SK-MEL-5 (cell line): ENCODE measurements at places on chromosomes 7 and 10.

- DNase-seq, result no peak
Measured at GRCh38 chr7:98816241-98816640, 53.6 kb downstream of the TMEM130 start.

- DNase-seq, result no peak
Measured at GRCh38 chr7:157021871-157022680, 11.6 kb upstream of the MNX1 start.

DNA sequence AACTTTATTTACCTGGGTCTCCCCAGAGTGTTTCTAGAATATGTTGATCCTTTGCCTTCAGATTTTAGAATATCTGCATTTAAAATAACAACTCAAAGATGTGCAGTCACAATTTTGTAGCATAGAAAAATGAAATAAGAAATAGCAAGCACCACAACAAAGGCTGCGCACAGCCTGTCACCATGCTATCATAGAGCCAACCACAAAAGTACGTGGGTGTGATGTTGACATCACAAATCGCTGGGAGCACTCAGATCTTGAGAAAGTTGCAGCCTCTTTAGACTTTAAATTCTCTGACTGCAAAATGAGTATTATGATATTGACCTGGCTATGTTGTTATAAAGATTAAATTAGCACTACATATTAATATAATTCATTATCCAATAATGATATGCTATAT lies 177.9 kb downstream of the TNS3 start:
- DNase-seq, result peak; percentile 42

DNA sequence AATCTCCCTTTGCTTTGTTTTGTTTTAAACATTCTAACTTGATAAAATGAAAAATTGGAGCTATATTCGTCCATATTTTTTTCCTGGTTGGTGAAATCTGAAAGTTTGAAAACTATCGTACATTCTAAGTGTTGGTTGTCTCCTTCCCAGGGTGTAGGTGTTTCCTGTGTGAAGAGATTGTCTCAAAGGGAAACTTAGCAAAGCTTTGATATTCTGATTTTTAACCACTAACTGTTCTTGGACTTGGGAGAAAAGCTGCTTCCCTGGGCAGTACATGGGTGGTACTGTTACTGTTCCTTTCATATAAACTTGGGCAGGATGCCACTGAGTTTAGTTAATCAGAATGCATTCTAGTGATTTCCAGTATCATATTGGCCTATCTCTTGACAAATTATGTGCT lies 253.5 kb upstream of the LRGUK start:
- DNase-seq, result no peak

- no peak for DNase-seq
Measured at GRCh38 chr10:50582766-50583762, 40.7 kb downstream of the SGMS1 start.

DNA sequence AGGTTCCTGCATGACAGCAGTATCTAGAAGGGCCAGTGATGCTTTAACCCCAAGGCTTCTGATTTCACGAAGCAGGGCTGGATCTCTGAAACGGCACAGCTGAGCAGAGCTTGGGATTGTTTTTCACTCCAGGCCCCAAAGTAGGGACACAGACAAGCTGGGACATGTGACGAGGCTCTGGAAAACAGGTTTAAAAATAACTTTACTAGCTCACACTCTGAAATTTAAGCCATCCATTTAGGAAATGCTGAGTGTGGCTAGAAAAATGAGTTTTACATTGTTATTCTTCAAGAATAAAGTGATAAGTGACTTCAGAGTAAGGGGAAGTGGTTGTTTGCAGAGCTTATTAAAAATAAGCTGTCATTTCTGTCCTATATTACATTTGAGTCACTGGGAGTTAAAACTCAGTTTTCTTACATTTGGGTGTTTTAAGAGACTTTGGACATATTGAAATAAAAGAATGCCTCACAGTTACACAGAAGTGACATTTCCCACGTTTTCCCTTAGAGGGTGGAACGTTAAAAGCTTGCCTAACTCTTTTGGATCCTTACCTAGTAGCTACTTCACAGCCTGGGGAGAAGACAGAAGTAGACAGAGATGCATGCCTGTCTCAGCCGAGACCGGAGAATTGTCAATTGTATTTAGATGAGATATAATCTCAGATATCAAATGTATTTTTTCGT lies 107.8 kb downstream of the GALNT17 start:
- no peak for DNase-seq

DNA sequence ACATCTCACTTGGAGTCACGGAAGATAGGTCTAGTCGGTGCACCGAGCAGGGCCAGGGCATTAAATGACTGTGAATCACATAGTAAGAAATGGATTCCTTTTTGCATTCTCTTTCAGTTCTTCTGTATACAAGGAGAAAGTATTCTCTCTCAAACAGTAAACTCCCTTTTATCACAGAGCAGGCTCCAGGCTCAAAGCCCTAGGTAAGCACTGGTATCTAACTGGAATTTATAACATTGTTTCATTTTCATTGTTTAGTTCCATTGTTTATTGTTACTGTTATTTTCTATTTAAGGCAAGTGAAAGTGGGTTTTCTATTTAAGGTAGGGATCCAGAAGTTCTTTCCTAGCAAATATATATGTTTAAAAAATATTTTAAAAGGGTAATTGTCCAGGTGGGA lies 44.1 kb upstream of the CDK1 start:
- DNase-seq, result no peak

DNA sequence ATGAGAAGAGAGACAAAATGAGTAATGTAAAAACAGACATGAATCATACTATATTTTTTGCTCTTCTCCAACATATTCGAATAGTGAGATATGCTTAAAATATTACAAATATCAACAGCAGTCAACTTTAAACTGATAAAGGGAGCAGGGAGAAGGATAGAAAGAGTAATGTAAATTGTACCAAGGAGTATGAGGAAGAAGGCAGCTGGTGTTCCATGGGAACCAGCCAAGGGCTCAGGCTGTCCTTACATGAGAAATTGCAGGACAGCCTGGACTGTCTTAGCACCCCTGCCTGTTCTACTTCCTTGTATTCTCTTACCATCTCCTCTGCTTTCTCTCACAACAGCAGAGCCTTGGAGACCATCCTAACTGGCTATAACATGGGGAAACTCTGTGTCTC lies 128.7 kb downstream of the TSPAN12 start:
- DNase-seq, result no peak

- DNase-seq, result no peak
Measured at GRCh38 chr10:19979628-19980027, 163.4 kb downstream of the PLXDC2 start.

- no peak for DNase-seq
Measured at GRCh38 chr7:131747658-131748232, 191.3 kb upstream of the PODXL start.

GRCh38 chr7:46524350-46524749 lies 603.3 kb upstream of the IGFBP3 start:
- no peak for DNase-seq

GRCh38 chr7:70696201-70696754 lies 435.7 kb upstream of the GALNT17 start:
- no peak for DNase-seq

DNA sequence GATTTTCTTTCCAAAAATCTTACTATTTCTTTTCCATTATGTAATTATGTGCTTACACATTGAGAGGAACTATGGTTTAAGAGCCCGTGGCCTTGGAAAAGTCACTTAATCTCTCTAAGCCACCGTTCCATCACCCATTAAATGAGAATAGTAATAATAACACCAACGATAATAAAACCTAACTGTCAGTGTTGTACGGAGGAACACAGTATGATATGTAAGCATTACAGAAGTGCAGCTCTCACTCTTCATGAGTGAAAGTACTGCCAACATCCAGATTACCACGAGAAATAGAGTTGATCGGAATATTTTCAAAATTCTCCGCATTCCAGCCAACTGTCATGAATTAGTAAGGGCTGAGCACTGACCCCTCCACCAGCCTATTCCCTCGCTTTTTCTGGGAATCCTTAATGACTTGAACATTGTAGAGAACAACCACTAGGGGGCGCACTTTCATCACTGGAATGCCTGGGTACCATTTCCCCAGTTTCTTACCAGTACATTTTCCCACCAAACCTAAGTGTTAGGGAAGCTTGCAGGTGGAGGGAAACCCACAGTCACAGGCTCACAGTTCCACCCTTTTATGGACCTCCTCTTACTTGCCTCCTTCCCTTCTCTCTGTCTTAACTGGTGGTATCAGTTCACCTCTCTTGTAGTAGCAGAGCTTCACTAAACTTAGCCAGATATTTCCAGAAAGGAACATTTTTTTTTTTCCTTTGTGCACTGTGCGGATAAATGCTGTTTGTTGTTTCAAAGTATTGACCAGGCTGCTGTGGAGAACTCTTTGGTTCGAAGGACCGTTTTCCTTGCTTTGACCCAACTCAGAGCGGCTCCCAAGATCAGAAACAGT lies 27.8 kb downstream of the NKX2-3 start:
- DNase-seq, result peak; percentile 75

- no peak for DNase-seq
Measured at GRCh38 chr10:38093816-38094157, 350 bp upstream of the ZNF37A start.

- peak; percentile 71 for DNase-seq
Measured at GRCh38 chr10:17075533-17076359, 53.9 kb downstream of the CUBN start.

DNA sequence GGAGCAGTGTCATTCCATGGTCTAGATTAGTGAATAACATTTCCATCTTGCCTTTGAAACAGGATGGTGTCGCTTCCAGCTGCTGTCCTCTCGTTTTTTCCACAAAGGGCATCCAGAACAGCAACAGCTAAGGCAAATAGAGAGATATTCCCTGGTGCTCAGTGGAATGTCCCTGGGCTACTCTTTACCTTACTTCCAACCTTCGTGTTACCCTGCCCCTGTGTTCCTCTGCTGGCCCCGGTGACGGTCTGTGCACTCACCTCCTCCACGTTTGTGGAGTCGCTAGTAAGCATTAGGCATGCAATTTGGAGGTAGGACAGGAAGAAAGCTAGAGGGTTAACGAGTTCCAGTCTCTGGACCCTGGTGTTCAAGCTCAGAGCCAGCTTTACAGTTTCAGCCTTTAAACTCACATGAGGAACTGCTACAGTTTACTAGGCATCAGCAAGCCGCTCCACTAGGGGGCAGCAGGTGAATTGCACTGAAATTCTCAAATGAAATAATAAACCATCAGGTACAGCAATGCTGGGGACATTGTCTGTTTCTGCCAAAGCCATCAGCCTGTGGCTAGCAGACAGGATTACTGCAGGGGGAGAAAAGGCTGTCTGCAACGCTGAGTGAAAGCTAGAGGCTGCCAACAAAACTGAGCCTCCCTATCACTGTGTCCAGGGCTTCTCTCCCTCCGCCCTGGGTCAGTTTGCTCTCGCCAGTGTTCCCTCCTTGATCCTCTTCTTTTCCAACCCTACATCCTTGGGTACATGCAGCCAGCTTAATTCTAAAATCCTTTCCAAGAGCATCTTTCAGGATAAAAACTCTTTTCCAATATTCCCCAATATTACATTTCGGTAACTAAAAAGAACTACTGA lies 9.0 kb downstream of the MRPL32 start:
- DNase-seq, result peak; percentile 81

GRCh38 chr10:132584081-132584480 lies 46.5 kb downstream of the INPP5A start:
- no peak for DNase-seq

DNA sequence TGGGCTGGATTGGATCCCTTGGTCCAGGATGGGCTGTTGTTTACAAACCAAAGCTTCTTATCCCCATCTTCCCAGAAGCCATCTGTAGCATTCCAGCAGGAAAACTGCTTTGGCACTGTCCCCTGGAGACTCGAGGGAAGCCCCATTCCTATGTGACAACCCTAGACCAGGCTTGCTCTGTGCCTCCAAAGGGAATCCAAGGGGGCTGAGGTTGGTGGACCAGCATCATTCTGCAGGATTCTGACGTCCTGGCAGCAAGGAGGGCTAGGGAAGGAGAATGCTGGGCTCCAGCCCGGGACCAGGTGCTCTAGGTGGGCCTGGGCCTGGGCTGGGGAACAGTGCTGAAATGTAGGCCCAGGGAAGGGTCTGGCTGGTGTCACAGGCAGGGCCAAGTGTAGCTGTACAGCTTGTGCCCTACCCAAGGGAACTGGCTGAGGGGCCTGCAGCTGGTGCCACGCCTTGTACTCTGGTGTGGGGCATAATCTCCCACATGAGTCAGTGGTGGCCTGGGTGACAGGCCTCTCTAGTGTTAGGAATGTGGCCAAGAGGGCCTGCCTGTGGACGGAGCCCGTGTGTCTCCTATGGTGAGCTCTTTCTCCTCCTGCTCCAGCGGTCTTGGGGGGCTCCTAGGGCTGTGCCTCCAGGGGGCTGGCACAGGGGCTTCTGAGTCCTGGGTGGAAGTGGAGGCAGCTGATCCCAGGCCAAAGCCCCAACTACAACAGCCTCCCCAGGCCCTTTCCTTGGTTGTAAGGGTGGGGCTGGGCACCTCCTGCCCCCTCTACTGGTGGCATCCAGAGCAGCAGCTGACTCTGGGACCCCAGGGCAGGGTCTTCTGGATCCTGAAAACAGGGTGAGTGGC lies 25.2 kb downstream of the TRIM8 start:
- no peak for DNase-seq

DNA sequence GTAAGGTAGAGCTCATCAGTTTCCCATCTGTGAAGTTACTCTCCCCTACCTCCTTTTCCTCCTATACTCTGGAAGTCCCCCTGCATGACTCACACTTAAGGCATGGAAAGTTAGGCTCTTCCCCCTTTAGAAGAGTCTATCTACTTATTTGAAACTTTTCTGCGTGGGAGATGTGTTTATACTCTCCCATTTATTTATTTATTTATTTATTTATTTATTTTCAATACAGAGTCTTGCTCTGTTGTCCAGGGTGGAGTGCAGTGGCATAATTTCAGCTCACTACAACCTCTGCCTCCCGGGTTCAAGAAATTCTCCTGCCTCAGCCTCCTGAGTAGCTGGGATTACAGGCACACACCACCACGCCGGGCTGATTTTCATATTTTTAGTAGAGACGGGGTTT lies 107.5 kb upstream of the JCAD start:
- no peak for DNase-seq

DNA sequence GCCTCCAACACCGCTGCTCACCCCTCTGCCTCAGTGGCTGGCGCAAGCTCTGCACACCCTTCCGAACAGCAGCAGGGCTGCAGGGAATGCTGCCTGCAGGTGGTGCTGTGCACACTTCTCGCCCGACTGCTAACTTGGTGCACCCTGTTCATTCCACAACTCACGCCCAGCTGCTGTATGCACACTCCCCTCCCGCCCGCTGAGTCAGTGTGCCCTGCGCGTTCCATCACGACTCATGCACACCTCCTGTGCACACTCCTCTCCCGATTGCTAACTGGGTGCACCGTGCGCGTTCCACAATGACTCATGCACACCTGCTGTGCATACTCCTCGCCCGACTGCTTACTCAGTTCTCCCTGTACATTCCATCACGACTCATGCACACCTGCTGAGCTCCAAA lies 21.5 kb downstream of the ADARB2 start:
- peak; percentile 60 for DNase-seq

GRCh38 chr7:157971501-157971900 lies 616.1 kb downstream of the PTPRN2 start:
- DNase-seq, result no peak

DNA sequence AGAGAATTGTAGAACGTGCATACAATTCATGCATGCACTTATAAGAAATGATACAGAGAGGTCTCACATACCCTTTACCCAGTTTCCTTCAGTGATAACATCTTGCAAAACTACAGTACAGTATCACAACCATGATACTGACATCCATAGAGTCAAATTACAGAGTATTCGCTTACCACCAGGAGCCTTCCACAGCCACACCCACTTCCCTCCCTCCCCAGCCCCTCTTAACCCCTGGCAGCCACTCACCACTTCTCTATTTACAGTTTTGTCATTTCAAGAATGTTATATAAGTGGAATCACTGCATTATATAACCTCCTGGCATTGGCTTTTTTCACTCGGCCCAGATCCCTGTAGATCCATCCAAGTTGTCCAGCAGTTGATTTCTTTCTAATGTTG lies 143.8 kb downstream of the ZNF248 start:
- DNase-seq, result no peak
